Renal cortex interstitium (tissue), 15 donors: ENCODE measurements at places on chromosomes 3 and 15.

- no peak for DNase-seq
Observed at GRCh38 chr3:77835921-77836320, 796.0 kb downstream of the ROBO2 start.

GRCh38 chr3:159775372-159775961, 213.2 kb upstream of the IL12A start:
- no peak for DNase-seq

DNA sequence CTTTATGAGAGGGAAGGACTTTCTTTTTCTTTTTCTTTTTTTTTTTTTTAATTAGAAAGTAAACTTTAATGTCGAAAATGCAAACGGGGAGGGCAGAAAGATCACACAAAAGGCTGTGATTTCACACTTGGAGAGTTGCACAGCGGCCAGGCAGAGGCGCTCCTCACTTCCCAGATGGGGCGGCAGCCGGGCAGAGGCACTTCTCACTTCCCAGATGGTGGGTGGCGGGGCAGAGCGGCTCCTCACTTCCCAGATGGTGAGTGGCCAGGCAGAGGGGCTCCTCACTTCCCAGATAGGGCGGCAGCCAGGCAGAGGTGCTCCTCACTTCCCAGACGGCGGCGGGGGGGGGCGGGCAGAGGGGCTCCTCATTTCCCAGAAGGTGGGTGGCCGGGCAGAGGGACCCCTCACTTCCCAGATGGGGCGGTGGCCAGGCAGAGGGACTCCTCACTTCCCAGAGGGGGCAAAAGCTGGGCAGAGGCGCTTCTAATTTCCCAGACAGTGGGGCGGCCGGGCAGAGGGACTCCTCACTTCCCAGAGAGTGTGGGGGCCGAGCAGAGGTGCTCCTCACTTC, 88.6 kb downstream of the ATP2B2 start:
- DNase-seq, result no peak

- DNase-seq, result no peak
Observed at GRCh38 chr3:151924753-151925152, 51.3 kb downstream of the SUCNR1 start.

- DNase-seq, result no peak
Observed at GRCh38 chr3:94896994-94897393, 834.1 kb downstream of the NSUN3 start.
